ENCODE measurements at places on chromosomes 4 and X.

GRCh38 chr4:56772134-56772533, 49.4 kb downstream of the SPINK2 start:
- no peak for DNase-seq

GRCh38 chr4:28117084-28117682, 1256.5 kb downstream of the STIM2 start:
- DNase-seq = no peak

DNA sequence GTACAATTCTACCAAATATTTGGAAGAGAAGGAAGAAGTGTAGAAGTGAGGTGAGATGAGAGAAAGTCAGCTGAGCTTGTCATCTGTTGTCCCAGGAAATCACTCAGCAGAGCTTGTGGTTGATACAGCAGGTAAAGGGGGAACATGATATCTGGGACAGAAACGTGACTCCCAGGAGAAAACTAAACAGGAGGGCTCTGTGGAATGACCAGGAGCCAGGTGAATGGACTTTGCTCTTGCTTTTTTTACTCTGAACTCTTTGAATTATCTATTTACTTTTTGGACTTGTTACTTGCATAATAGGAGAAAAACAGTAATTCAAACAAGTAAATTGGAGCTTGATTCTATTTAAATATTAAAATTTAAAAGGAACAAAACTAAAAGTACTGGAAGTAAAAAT, 555.6 kb upstream of the FRG1 start:
- no peak for DNase-seq

DNA sequence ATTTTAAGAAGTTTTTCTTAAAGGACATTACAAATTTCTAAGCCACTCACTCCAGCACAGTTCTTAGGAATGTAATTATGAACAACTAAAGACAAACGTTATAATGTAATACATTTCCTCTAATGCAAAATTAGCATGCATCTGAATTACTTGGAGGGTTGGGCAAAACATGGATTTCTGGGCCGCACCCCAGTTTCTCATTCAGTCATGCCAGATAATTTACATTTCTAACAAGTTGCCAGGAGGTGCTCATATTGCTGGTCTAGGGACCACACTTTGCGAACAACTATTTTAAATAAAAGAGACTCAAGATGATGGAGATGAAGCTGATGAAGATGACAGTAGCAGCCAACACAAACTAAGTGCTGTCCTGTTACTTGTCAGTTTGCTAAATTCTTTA, 684.7 kb upstream of the ATOH1 start:
- no peak for DNase-seq

- peak; percentile 52 for DNase-seq
Measured at GRCh38 chr4:139655116-139655515, 10.5 kb upstream of the MGST2 start.

- no peak for DNase-seq
Measured at GRCh38 chrX:129831091-129831885, 12.4 kb downstream of the ZDHHC9 start.

DNA sequence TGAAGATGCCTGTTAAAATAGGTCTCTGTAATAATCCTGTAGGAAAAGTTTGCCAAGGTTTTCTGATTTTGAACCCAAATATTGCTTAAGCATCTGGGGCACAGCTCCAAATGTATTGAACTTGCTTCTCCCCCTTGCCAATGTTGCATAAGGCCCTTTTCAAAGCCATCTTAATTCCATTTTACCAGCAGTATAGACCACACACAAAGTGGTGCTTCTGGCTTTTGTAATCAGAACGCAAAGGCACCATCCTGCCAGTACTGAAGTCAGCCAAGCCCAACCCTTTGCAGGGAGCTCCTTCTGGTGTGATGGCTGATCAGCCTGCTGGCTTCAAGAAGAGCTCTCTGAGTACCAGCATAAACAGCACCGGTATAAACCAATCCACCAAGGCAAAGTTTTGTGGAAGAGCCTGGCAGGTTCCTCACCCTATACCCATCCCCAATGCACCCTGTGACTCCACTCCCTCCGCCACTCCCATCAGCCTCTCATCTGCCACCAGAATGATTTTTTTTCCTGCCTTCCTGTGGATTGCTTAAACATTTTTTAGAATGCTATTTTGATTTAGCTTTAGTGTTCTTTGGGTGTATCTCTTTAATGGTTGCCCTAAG, 39.2 kb upstream of the USP9X start:
- DNase-seq = no peak

DNA sequence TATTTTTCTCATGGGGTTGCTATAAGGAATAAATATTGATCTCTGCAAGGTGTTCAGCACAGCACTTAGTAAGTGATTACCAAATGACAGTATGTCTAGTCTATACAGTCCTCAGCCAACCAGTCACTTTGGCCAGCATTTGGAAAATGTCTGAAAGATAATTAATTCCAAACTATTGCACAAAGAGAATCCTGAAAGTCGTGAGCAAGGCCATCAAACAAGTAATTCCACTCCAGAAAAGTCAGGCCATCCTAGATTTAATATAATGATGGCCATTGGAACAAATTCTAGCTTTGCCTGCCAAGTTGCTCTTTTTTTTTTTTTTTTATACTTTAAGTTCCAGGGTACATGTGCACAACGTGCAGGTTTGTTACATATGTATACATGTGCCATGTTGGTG, 96.6 kb downstream of the SHROOM3 start:
- no peak for DNase-seq

DNA sequence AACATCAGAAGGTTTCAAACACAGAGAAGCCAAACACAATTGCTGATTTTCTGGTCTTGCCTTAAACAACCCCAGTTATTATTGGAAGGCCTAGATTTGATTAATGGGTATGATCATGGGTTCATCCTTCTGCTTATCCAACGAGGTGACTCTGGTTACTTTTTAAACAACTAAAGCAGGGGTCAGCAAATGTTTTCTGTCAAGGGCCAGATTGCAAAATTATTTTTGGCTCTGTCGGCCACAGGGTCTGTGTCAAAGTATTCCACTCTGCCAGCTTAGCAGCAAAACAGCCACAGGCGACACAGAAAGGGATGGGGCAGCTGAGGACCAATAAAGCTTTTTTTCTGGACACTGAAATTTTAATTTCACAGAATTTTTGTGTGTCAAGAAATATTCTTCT, 249.1 kb upstream of the STS start:
- DNase-seq = no peak

- DNase-seq = no peak
Measured at GRCh38 chr4:38686682-38687081, 22.7 kb downstream of the KLF3 start.

DNA sequence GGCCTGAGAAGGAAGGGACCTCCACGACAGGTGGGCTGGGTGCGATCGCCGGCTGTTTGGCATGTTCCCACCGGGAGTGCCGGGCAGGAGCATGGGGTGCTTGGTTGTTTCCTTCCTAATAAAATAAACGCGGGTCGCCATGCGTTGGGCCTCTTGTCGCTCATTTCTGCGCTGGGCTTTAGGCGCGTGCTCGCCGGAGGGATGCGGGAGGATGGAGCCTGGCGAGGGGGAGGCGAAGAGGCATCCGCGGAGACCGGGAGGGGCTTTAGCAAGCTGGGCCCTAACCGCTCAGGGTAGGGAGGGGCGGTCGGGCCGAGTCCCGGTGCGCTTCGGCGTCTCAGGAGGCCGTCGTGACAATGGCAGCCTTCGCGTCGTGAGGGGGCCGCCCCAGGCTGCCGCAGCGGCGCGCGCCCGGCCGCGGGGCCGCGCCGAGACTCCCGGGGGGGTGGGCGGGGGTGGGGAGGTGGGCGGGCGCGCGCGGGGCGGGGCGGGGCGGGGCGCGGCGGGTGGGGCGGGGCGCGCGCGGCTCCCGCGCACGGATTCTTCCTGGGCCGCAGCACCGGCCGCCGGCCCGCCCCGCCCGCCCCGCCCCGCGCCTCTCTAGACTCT, 476 bp upstream of the GDI1 start:
- DNase-seq = peak; percentile 61

GRCh38 chr4:123405267-123405865, 8.8 kb downstream of the SPRY1 start:
- no peak for DNase-seq

- no peak for DNase-seq
Measured at GRCh38 chr4:32243926-32244325, 1523.8 kb downstream of the PCDH7 start.

GRCh38 chr4:179766938-179767337, 2324.7 kb upstream of the AGA start:
- DNase-seq = no peak

DNA sequence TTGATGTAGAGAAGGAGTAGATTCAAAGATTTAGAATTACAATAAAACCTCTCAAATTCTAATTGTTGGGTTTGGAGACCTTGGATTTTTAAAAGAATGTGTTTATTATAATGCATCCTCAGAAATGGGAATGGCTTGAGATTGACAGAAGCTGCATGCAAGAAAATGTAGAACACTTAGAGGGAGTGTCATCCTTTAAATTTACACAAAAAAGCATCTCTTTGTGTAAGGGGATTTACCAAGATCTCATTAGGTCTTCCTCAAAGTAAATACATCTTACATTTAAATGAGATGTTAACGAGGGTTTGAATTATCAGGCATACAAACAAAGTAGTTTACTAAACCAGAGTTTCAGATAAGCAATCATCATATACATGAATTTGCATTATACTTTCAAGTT, 615.0 kb downstream of the FAM133A start:
- DNase-seq = no peak

DNA sequence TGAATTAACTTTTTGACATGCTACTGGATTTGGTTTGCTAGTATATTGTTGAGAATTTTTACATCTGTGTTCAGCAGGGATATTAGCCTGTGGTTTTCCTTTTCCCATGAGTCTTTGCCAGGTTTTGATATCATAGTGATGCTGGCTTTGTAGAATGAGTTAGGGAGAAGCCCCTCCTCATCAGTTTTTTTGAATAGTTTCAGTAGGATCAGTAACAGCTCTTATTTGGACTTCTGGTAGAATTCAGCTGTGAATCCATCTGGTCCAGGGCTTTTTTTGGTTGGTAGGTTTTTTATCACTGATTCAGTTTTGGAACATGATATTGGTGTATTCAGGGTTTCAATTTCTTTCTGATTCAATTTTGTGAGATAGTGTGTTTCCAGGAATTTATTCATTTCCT, 790.4 kb upstream of the GRID2 start:
- DNase-seq = no peak

- DNase-seq = no peak
Measured at GRCh38 chr4:174553828-174554227, 31.5 kb upstream of the HPGD start.

- DNase-seq = no peak
Measured at GRCh38 chrX:47221756-47222155, 3.3 kb downstream of the CDK16 start.

DNA sequence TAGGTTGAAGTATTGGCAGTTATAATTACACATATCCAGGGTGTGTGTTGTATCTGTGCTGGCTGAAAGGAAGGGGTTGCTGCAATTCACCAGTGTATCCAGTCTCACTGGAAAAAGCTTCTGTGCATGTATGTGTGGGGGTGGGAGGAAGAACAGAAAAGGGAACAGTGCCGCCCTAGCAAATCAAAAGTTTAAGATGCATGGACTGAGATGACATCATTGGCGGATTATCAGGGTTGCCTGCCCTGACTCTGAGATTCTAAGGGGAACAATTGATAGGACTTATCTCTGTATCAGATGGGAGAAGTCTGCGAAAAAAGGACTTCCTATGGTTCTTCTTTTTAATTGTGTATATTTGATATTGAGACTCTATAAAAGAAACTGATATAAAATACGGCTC, 3.5 kb downstream of the SLC25A43 start:
- DNase-seq = no peak

GRCh38 chr4:180650273-180650672, 1592.9 kb upstream of the TENM3 start:
- peak; percentile 66 for DNase-seq

GRCh38 chr4:21802406-21802805, 146.2 kb downstream of the KCNIP4 start:
- DNase-seq = no peak

GRCh38 chr4:113316879-113317278, 267.4 kb downstream of the ANK2 start:
- peak; percentile 84 for DNase-seq
